GM23338 (cell line): ENCODE measurements at places on chromosomes 5 and 9. TPM values are rescaled to one million over a fixed set of nuclear protein-coding genes. Genes with fewer than 3 reads are reported as not detected.
A peak's percentile ranks its signal among the peaks of the same experiment; 100 is the strongest.

The GARNL3 gene
- 12.6 and 21.9 TPM in 2 replicates for total RNA-seq

The SH3RF2 gene
- total RNA-seq = 1.1 and 2.4 TPM in 2 replicates

DNA sequence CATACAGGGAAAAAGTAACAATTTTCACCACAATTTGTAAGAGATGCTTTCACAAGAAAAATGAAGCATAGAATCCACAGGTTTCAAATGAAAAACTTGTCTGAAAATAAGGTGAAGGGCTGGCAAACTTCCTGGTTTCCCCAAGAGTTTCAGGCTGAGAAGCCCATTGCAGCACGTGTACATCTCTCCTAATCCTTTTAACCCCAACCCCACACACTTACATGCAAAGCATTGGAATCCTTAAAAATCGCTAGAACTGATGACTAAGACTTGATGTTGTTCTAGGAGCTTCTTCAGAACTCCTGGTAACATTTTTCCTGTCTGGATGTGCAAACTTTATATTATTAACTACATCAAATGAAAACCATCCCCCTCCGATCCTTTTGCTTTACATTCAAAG lies 317.8 kb upstream of the RGMB start:
- no peak for DNase-seq
- no peaks in the 10 kb centered on the region for H3K27me3 ChIP-seq
- no peak overlapping the region for H3K27ac ChIP-seq
- no peak overlapping the region for H3K4me3 ChIP-seq
- H3K4me1 ChIP-seq = no peaks in the 10 kb centered on the region
- no peaks in the 10 kb centered on the region for H3K36me3 ChIP-seq

GRCh38 chr9:103721056-103721455 lies 373.1 kb upstream of the SMC2 start:
- H3K36me3 ChIP-seq = no peaks in the 10 kb centered on the region
- H3K27me3 ChIP-seq = no peaks in the 10 kb centered on the region
- H3K27ac ChIP-seq = no peak overlapping the region
- no peaks in the 10 kb centered on the region for H3K4me1 ChIP-seq
- DNase-seq = no peak
- H3K4me3 ChIP-seq = no peak overlapping the region

GRCh38 chr9:7974335-7974960 lies 174.9 kb upstream of the DMAC1 start:
- no peak overlapping the region for H3K27ac ChIP-seq
- DNase-seq = no peak
- no peaks in the 10 kb centered on the region for H3K4me1 ChIP-seq

GRCh38 chr9:125963932-125964331 lies 216.8 kb downstream of the PBX3 start:
- no peak for DNase-seq
- H3K27me3 ChIP-seq = no peaks in the 10 kb centered on the region
- H3K36me3 ChIP-seq = peaks cover 13% of the 10 kb centered on the region; the same call in 1 of the 2 replicates

- no peaks in the 10 kb centered on the region for H3K4me1 ChIP-seq
- no peak overlapping the region for H3K27ac ChIP-seq
- no peak overlapping the region for H3K4me3 ChIP-seq
- no peaks in the 10 kb centered on the region for H3K27me3 ChIP-seq
Observed at GRCh38 chr5:40478766-40479165, 200.9 kb upstream of the PTGER4 start.

GRCh38 chr9:130824643-130825350 lies 10.3 kb upstream of the ABL1 start:
- peak overlapping the region; percentile 10 for H3K4me3 ChIP-seq
- DNase-seq = peak; percentile 86
- no peaks in the 10 kb centered on the region for H3K27me3 ChIP-seq
- H3K4me1 ChIP-seq = peaks cover 31% of the 10 kb centered on the region
- H3K27ac ChIP-seq = peak overlapping the region; percentile 88
